Activated T-helper 1 cell treated with anti-CD3 and anti-CD28 coated beads, Interleukin-12 subunit alpha, Interleukin-12 subunit beta, Interleukin-2, Interleukin-4 antibody, amounts not matched to agents 30 ng/mL and 10 ng/mL and 1 ng/mL, durations not matched to agents 14 hours and 24 hours and 36 hours (primary cell): ENCODE measurements at places on chromosomes 5 and 9.

DNA sequence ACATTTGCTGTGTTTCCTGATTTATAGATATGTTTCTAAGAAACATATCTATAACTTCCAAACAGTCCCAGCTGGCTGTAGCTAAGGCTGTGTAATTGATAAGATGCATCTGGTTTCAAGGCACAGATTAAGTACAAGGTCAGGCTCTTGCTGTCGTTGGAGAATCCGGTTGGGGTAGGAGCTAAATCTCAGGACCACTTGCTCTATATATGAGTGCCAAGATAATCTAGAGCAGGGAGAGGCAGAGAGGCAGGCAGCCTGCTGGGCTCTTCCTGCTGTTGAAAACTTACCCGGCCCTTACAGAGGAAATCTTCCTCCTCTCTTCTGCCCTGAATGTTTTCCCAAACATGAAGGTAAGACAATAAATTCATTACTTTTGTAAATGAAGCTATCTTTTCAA lies at the start of gene C7:
C7 (plus strand) TSS at position 234 of the 400 bp plus-strand sequence; CDS start at position 348, 114 bp downstream.
- DNase-seq = no peak

DNA sequence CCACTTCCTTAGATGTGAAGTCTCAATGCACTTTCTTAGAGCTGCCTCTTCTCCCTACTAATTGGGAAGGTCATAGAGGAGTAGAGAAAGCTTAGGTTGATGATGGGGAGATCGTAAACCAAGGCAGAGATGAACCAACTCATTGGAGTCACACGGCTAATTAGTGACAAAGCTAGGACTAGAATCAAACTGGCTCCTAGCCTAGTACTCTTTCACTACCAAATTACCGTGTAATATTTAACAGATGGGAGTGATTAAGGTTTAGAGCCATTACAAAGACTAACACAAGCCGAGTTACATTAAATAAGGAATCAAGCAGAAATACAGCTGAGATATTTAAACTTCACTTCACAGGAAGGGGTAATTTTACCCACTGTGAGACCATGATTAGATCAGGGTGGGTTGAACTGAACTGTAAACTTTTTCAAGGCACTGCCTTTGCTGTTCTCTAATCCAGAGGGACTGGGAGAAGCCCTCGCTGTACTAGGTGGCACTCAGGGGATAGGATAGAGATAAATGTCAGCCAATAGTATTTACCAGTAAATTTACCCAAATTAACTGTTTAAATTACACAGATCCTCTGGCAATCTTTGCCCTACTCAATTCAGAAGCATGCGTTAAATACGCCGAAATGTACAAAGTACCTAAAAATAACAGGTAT lies 166.4 kb upstream of the PIK3R1 start:
- no peak for DNase-seq

GRCh38 chr5:175493260-175493659 lies 14.9 kb downstream of the SFXN1 start:
- no peak for DNase-seq

DNA sequence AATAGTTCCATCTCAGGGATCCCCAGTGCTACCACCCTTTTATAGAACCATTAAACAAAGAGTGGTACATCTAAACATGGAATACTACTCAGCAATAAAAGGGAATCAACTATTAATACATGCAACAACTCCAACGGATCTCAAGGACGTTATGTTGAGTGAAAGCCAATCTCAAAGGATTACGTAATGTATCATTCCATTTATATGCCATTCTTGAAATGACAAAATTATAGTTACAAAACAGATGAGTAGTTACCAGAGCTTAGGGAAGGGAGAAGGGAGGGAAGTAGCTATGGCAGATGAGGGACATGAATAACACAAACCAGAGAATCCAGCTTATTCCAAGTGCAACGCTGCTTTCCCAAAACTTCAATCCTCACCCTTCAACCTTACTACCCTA lies 69.5 kb downstream of the ACTL7B start:
- DNase-seq = no peak

DNA sequence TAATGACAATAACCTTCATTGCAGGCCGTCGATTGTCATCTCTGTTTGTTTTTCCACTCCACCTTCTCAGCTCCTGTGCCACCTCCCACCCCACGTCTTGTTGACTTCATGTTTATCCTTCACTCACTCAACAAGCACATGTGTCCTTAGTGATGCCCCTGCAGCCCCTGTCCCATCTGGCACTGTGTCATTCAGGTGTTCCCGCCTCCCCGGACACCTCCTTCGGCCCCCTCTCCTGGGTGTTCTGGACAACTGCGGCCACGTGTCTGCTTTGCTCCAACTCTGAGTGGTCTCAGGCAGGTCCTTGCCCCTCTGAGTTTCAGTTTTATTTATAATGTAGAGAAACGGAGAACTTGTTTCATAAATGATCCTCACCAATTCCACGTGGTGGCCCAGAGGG lies 91.0 kb upstream of the COL5A1 start:
- no peak for DNase-seq

- DNase-seq = no peak
These were observed 569 bp downstream of the CAMK4 start for GRCh38 chr5:111224561-111225345.

DNA sequence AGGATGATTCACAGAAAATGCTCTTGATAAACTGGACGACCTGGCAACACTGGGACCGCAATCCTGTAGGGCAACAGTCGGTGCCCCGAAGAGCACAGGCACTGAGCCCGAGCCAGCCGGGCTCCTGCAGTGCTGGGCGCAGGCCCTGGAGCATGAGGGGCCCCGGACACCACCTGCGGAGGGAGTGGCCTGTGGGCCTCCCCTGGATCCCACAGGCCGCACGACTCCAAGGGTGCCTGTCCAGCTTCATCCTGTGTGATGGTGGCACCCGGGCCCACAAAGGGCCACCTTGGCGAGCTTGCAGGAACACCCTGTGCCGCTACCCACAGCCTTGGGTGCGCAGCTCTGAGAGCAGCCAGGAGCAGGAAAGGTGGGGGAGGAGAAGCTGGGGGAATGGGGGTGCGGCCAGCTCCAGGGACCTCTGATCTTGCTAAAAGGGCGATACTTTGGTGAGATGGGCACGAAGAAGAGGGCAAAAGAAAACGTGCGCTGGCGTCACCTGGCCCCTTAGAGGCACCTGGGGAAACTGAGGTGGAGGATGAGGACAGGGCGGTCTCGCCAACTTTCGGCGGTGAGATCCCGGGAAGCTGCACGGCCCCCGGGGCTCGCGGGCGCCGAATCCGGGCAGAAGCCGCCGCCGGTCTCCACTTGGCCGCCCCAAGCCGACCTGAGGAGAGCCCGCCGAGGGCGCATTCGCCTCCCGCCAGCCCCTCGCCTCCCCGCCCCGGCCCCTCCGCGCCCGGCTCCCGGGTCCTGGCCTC lies 722 bp downstream of the TBC1D9B start:
- DNase-seq = no peak

- DNase-seq = no peak
These were observed 20.2 kb downstream of the SLC22A5 start for GRCh38 chr5:132389585-132390286.

DNA sequence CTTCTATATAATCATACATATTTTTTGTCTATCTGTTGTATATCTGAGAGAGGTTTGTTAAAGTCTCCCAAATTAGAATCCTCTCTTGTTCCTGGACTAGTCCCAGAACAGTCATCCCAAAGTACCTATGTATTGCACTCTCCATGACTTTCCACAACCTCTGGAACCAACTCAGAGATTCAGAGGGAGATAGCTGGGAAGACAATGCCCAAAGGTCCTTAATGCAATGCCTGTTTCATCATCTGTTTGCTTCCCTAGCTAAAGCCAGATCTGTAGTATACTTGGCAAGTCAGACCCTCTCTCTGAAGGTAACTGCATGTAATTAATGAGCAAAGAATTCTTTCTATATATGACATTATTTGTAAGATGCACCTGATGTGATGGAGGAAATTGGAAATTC lies 89.4 kb downstream of the ZNF474 start:
- no peak for DNase-seq

DNA sequence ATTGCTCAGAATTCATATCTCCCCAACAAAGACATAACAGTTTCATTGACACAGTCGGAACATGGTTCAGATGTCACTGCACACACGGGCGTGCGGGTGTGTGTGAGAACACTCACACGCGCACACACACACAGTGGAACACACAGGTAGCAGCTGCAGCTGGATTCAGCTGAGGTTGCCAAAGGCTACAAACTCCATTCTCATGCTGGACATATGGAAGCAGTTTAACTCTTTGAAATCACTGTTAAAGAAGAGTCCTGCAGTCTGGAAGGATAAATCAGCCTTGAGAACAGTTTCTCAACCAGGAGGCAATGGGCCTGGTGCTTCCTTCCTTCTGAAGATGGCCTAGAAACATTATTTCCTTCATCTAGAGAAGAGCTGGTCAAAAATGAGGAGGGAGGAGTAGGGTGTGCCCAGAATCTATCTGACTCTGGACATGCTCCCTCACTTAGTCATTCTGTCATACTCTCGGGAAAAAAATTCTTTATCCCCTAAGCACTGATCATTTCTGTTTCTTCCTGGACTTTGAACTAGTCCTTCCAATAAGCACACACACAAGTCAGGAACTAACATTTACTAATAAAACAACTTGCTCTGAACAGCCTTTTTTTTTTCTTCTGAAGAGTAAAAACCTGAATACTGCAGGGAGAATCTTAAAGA lies 160.6 kb downstream of the ZDHHC21 start:
- DNase-seq = no peak

- no peak for DNase-seq
These were observed 26.2 kb upstream of the ZNF608 start for GRCh38 chr5:124772457-124773200.

DNA sequence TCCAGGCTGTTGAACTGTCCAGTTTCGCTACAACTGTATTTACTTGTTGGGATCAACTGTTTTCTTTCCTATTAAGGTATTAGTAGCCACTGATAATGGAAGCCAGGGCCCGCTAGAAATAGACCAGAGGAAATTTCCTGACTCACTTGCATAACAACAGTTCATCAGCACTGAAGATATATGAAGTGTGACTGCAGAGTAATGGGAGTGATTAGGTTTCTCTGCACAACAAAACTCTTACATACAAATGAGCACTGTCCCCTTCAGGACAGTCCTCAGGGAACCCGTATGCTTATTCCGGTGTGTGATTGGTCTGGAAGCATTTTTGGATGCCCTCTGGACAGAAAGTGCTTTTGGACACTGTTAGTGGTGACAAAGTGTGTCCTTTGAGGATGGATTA lies 55.3 kb downstream of the LIX1 start:
- DNase-seq = no peak

GRCh38 chr9:130414910-130415746 lies 29.6 kb upstream of the ASS1 start:
- DNase-seq = no peak

DNA sequence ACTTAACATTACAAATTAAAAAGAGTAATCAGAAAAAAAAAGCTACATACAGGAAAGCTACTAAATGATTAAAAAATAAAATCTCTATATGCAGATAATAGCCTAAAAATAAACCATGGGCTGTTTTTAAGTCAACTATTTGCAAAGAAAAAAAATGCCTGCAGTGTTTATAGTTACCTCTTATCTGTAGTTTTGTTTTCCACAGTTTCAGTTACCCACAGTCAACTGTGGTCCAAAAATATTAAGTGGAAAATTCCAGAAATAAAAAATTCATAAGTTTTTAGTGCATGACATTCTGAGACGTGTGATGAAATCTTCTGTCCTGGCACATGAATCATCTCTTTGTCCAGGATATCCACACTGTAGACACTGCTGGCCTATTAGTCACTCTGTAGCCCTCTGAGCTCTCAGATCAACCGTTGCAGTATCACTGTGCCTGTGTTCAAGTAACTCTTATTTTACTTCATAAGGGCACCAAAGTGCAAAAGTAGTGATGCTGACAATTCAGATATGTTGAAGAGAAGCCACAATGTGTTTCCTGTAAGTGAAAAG lies 59.2 kb downstream of the PRELID2 start:
- DNase-seq = no peak

- DNase-seq = no peak
These were observed 17.0 kb upstream of the MOCS2 start for GRCh38 chr5:53126521-53126920.
